ENCODE measurements at places on chromosomes 3 and 15. TPM values are rescaled to one million over a fixed set of nuclear protein-coding genes. Genes with fewer than 3 reads are reported as not detected.
A peak's percentile ranks its signal among the peaks of the same experiment; 100 is the strongest.

DNA sequence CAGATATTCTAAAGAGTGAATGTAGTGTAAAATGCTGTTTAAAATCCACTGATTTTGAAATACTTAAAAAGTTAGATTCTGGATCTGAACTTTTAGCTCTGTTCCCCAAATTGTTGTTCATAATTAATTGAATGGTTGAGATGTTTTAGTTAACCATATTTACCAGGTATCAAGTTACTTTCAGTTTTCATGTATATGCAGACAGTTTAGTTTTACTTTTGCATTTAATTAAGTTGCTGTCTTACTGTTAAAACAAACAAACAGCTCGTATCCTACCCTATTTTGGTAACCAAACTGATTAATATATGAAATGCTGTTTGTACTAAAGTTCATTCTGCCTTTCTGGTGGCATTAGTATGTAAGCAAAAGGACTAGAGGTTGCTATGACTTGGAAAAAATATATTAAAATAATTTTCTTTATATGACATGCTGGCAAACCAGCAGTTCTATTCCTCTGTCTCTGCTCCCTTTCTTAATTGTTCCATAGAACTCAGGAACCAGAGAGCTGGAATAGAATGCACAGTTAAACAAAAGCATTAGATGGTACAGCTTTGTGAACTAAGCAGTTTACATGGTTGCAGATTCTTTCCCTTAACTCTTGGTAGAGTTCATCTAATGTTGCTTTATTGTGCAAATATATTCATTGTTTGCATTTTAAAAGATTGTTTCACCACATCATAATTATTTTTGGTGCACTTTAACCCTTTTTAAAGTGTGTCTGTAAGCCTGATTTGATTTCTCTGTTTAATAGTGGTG, 39.5 kb upstream of the SCAANT1 start:
- no peak for DNase-seq

DNA sequence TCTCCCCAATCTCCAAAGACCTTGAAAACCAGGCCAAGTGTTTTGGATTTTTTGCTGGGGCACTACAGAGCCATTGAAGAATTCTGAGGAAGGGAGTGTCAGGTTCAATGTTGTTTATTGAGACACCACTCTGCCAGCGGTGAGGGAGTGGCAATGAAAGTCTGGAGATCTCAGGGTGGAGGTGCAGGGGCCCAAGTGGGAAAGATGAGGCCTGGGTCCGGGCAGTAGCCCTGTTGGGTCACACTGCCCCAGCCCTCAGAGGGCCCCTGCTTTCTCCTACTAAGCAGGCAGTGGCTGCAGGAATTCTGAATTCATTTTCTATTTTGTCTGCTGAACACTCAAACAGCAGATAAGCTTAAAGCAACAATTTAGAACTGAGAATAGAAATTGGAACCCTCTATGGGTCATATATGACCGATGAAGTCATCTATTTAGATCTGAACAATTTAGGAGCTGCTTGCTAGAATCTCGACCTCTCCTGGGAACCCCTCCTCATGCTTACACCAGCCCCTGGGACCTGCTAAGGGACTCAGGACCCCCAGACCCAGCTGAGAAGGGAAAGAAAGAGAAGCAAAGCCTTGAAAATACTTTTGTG, 17.9 kb downstream of the HRH1 start:
- no peak for DNase-seq

DNA sequence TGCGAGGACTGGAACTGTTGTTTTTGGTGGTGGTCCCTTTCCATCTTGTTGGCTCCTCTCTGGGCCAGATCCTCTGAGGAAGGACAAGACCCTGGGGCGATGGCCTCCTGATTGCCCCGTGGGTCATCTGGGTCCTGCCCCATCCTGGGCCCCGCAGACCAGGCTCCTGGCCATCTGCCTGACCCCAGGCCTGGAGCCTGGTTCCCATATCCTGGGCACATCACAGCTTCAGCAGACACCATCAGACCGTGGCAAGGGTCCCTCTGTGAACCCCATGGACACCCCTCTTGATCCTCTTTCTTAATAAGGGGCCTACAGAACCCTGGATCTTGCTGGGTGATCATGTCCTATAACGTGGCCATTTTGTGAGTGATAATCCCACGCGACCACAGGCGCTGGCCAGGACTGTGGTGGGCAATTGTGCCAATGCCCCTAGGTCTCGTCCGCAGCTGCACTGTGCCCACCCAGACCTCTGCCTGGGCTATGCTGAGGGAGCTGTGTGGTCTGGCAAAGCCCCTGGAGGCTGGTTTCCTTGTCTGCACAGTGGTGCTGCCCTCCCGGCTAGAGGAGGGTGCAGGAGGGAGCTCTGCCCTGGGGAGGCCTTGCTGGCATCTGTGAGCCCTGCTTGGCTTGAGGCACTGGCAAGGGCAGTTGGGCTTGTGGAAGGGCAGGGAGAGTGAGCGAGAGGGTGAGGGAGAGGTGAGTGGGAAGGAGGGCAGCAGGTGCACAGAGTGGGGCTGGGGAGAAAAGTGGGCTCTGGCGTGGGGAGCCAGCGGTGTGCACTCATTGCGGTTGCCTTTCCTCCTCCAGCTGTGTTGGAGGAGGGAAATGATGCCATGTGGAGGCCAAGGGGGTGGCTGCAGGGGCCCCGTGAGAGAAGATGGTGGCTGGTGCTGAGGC, 53.1 kb upstream of the PRR23E start:
- no peak for DNase-seq

DNA sequence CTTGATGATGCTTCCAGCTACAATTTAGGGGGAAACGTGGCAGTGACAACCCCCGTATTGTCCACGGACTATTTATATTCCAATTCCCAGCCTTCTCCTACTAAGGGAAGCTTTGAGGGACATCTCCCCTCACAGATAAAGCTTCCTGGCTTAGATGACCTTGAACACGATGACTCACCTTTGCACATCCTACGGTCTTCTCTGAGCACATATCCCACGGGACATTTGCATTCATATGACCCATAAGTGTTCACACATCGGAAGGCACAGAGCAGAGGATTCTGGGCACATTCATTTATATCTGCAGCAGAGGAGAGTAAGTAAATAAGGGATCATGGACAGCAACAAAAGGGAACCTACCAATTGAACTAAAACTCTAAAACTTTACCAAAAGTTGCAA, 101.5 kb downstream of the DUT start:
- DNase-seq, result peak; percentile 18

DNA sequence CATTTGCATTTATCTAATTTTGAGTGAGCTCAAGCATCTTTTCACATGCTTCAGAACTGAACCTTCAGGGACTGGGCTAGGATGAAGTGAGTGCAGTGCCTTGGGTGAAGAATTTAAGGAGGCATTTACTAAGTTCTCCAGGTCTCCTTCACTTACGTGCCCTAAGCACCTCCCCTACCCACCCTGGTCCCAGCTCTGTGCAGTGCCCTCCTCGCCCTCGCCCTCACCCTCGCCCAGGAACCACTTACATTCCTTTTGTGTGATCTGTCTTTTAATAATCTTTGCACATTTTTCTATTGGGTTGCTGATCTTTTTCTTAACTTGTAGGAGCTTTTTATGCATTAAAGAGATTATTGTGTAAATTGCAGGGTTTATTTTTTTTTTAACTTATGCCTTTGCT, 322.6 kb downstream of the THSD4 start:
- no peak for DNase-seq

GRCh38 chr3:5057272-5057671, 64.8 kb upstream of the ARL8B start:
- no peak for DNase-seq

GRCh38 chr3:141454906-141455602, 31.8 kb upstream of the RASA2 start:
- DNase-seq, result peak; percentile 89

DNA sequence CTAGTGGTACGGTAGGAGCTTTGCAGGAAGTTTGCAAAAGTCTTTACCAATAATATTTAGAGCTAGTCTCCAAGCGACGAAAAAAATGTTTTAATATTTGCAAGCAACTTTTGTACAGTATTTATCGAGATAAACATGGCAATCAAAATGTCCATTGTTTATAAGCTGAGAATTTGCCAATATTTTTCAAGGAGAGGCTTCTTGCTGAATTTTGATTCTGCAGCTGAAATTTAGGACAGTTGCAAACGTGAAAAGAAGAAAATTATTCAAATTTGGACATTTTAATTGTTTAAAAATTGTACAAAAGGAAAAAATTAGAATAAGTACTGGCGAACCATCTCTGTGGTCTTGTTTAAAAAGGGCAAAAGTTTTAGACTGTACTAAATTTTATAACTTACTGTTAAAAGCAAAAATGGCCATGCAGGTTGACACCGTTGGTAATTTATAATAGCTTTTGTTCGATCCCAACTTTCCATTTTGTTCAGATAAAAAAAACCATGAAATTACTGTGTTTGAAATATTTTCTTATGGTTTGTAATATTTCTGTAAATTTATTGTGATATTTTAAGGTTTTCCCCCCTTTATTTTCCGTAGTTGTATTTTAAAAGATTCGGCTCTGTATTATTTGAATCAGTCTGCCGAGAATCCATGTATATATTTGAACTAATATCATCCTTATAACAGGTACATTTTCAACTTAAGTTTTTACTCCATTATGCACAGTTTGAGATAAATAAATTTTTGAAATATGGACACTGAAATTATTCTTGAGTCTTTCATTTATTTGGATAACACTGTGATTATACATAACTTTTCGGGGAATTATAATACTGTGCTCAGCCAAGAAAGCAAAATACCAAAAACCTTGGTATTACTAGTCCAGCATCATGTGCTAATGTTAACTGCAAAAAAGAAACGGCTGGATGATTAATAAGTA, 2.2 kb downstream of the SOX2 start:
- no peak for DNase-seq

- no peak for DNase-seq
Measured at GRCh38 chr3:133463347-133463860, 63.5 kb downstream of the BFSP2 start.

GRCh38 chr15:68667800-68668625, 89.2 kb downstream of the CORO2B start:
- peak; percentile 34 for DNase-seq

DNA sequence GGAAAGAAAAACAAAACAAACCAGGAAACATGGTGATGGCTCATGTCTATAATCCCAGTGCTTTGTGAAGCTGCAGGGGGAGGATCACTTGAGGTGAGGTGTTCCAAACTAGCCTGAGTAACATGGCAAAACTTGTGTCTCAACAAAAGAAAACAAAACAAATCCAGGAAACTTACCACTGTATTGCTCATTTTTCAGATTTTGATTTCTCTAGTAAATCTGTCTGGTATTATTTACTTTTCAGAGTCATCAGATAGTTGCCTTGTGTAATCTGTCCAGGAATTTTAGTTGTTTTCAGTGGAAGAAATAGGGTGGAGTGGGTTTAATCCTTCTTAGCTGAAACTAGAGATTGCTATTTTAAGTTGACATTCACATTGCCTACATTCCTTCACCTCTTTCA, 91.8 kb upstream of the ALCAM start:
- no peak for DNase-seq

DNA sequence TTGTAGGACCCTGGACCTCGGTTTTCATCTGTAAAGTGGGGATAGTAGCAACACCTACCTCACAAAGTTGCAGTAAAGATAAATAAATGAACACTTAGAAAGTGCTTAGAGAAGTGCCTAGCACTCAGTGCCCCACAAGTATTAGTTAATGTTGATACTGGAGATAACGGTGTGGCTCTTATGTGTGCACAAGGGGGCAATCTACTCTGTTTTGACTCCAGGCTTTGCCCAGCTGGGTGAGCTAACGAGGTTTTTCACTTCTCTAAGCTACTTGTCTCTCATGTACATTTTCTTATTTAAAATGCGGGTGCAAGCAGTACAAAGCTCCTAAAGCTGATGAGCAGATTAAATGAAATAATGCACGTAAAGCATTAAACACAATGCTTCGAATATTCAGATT, 193.5 kb upstream of the ICE2 start:
- DNase-seq, result peak; percentile 13

DNA sequence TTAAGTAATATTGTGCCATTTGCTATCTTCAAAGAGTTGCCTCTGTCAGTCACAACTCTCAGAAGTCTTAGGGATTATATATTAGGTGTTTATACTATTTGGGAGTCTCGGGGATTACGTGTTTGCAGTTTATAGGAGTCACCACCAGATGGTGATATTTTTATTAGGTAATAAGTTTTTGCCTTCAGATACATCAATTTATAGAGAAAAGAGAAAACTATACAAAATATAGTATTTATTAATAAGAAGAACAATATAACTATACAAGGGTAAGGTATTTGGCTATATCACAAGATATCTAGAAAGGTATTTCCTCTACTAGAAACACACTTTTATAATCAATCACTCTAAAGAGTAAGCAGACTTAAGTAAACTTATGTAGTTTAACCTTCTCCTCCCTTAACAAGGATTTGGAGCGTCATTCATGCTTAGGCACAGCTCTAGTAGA, 10.7 kb upstream of the DHX36 start:
- peak; percentile 70 for DNase-seq

- DNase-seq, result no peak
Measured at GRCh38 chr15:56931639-56932508, 13.4 kb downstream of the TCF12 start.

- no peak for DNase-seq
Measured at GRCh38 chr15:68210409-68210756, 5.3 kb upstream of the CALML4 start.

DNA sequence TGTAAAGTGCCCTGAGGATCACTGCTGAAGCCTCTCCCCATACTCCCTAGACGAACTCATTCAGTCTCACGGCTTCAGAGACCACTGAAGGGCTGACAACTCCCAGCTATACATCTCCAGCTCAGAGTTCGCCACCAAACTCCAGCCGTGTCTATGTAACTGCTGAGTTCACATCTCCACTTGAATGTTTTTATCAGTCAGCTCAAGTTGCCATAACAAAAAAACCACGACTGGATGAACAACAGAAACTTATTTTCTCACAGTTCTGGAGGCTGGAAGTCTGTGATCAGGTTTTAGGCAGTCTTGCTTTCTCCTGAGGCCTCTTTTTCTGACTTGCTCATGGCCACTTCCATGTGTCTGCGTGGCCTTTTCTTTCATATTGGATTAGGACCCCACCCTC, 223.0 kb upstream of the LRRFIP2 start:
- DNase-seq, result no peak

GRCh38 chr3:187186375-187186774, 10.9 kb upstream of the RTP1 start:
- no peak for DNase-seq

GRCh38 chr15:34109797-34110663, 8.1 kb downstream of the PGBD4 start:
- DNase-seq, result peak; percentile 66

DNA sequence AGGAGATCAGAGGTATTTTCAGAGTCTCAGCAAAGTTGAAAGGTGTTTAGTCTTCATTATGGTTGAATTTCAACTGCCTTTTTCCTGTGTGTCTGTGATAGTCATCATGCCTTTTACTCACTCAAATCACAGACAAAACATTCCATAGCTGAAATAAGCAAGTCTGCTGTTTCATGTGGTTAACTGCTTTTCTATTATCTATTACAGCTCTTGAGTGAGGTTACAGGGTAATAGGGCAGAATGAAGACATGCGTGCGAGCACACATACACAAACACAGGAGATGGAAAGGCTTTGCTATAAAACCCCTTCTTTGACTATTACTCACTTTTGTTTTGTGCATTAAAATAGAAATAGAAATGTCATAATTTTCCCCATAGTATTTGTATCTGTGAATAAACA, 192.6 kb upstream of the RARB start:
- no peak for DNase-seq

GRCh38 chr15:57335719-57336118, 40.6 kb upstream of the CGNL1 start:
- peak; percentile 66 for DNase-seq

- peak; percentile 20 for DNase-seq
Measured at GRCh38 chr3:4983739-4984510, 4.7 kb downstream of the BHLHE40 start.

ANKRD34C gene
- not detected for total RNA-seq

CCDC39 gene
- not detected for total RNA-seq

FAM107A gene
- not detected for total RNA-seq

HMG20A gene
- total RNA-seq, result 28.9 TPM

GHSR gene
- total RNA-seq, result not detected

HYKK gene
- total RNA-seq, result 6.6 TPM

RHCG gene
- 9.4 TPM for total RNA-seq
